Midbrain (tissue), 1 donor: ENCODE measurements at places on chromosomes 5 and 9.
A peak's percentile ranks its signal among the peaks of the same experiment; 100 is the strongest.

DNA sequence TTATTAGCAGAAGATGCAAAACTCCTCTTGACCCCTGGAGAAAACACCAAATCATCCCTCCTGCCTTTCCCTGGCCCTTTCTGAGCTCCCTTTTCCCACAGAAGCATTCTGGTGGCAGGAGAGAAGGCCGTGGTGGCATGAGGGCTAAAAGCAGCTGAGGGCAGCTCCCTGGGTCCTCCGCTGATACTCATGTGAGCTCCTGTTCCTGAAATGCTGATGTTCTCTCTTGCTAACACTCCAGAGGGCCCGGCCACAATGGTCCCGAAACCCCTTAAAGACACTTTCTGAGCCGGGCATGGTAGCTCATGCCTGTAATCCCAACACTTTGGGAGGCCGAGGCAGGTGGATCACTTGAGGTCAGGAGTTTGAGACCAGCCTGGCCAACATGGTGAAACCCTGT lies 183.1 kb downstream of the HSPA4 start:
- DNase-seq, result no peak

DNA sequence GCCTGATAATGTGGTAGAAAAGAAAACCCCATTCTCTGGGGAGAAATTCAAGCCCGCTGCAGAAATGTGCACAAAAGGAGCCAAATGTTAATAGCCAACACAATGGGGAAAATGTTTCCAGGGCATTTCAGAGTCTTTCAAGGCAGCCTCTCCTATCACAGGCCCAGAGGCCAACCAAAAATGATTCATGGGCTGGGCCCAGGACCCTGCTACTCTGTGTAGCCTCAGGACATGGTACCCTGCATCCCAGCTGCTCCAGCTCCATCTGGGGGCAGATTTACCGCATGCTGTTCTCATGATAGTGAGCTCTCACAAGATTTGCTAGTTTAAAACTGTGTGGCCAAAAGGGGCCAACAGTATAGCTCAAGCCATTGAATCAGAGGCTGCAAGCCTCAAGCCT lies 41.1 kb downstream of the RAPGEF6 start:
- DNase-seq, result no peak

DNA sequence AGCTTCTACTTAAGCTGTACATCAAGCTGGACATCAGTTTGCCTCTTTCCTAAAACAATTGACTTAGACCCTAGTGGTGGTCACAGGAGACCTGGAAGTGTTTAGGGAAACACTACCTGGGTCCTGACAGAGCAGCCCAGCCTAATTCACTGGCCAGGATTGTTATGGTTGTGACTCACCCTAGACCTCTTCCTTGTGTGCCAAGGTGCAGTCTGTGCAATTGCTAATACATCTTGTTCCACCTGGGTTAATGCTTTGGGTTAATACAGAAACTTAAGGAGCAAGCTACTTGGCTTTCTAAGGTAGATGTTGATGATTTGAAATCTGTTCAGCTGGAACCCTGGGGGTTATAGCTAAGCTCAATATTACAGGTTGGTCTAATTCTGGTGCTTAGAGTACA lies 48.7 kb upstream of the SLC46A2 start:
- no peak for DNase-seq

DNA sequence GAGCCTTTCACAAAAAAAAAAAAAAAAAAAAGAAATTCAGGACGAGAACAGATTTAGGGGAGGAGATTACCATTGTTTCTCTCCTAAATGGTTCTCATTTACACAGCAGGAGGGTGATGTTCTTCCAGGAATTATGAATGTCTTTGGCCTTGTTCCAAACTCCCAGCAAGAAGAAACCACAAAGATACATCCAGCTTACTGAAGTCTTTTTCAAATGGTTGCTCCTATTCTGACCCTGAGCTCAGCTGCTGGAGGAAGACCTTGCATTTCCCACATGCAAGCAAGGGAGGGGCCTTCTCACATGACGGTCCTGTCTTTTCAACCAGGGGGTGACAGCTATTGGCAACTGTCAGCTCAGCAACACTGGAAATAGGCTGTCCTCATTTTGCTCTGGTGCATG lies 203.0 kb upstream of the VLDLR start:
- peak; percentile 4 for DNase-seq

GRCh38 chr5:36438765-36439561 lies 137.3 kb upstream of the RANBP3L start:
- DNase-seq, result peak; percentile 66

- no peak for DNase-seq
These were observed 11.5 kb upstream of the ALDH1B1 start for GRCh38 chr9:38380872-38381534.

DNA sequence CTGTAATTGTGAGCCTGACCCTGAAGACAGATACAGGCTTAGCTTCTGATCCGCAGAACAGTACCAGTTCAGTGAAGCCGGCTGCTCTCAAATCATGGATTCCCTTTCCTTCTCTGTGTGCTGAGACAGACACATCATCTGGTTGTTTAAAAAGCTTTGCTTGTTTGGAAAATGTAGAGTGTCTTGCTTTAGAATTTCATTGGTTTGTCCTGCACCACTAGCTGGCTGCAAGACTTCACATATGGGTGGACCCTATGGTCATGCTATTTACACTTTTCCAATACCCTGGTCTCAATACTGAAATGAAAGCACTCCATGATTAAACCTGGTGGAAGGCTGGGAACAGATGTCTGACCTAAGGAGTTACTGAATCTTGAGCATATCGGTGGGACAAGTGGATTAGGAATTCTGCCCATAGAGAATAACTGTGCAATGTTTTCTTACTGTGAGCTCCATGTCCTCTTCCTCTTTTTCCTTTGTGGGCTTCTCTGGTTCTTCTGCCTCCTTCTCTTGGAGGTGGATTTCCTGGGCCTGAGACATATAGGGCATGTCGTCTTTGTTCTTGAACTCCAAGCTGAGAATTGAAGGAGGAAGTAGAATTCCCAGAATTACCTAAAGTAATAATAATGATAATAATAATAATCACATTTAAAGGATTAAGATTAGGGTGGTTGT lies 201.1 kb upstream of the KLF9 start:
- no peak for DNase-seq
